ENCODE measurements at places on chromosomes 16 and 17.

GRCh38 chr17:82083533-82084359 lies 14.3 kb downstream of the FASN start:
- no peak for DNase-seq

DNA sequence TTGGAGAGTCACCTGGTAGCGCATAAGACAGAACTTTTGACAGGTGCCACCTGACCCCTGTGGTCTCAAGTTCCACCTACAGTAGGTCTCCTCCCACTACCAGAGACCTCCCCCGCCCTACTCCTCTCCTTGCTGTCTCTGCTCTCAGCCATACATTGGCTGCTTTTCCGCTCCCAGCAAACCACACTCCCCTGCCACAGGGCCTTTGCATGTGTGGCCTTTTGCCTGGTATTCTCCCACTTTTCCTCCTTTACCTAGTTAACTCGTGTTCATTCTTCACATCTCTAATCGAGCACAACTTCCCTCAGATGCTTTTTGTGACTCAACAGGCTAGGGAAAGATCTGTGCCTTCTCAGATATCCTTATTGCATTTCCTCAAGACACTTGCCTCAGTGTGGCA lies 218.3 kb upstream of the EEF2KMT start:
- no peak for DNase-seq

- no peak for DNase-seq
Measured at GRCh38 chr17:14460516-14461226, 159.8 kb downstream of the HS3ST3B1 start.

GRCh38 chr17:74276541-74277009 lies 2.5 kb downstream of the DNAI2 start:
- DNase-seq = no peak

DNA sequence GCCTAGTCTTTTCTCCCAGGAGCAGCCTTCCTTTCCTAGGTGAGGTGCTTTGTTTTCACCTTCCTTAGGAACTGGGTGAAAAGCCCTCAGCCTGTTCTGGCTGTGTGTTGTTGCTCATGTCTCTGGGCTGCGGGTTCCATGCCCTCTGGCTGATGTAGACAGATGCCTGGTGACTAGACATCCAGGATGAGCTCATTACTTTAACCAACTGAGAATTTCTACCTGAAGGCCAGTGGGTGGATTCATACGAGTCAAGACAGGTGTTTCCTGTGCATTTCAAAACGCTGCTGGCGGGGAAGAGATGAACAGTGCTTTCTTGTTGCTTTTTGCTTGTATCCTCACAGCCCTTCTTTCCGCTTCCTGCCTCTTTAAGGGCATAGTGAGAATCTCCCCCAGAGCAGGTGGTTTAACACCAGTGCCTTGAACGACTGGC lies 22.3 kb downstream of the SAP30BP start:
- DNase-seq = no peak

- no peak for DNase-seq
Measured at GRCh38 chr16:78528265-78528664, 428.8 kb downstream of the WWOX start.

GRCh38 chr17:65495122-65496055 lies 66.1 kb downstream of the AXIN2 start:
- DNase-seq = peak; percentile 13

DNA sequence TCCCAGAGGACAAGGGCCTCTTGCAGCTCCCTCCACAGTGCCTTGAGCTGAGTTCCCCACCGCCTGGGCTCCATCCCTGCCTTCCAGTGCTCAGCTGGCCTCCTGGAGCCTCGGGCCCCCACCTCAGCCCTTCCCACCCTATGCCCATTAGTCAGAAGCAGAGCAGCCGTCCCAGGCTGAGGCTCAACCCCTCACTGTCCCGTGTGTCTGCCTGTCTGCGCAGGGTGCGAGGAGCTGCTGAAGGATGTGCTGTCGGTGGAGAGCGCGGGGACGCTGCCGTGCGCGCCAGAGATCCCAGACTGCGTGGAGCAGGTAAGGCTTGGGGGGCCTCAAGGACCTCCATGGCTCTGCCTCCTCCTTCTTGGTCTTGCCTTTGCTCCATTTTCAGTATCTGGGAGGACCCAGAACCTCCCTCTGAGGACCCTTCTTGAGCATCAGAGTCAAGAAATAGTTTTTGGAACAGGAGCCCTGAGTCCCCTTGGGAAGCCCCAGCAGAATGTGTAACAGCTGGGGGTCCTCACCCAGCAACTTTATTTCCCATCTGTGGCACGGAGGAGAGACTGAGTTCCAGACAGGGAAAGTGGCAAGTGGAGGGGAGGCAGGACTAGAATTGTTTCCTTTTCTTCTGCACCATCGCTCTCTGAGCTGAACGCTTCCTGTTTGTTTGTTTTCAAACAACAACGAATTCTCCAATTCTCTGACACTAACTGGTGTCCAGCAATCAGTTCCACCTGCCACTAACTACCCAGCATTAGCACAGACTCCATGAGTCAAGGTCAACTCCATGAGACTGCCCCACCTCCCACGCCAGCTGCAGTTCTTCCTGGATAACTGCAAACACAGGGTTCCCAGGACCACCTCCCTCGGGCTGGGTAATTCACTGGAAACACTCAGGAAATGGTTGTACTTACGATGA lies 42.6 kb downstream of the RAB11FIP4 start:
- DNase-seq = no peak

DNA sequence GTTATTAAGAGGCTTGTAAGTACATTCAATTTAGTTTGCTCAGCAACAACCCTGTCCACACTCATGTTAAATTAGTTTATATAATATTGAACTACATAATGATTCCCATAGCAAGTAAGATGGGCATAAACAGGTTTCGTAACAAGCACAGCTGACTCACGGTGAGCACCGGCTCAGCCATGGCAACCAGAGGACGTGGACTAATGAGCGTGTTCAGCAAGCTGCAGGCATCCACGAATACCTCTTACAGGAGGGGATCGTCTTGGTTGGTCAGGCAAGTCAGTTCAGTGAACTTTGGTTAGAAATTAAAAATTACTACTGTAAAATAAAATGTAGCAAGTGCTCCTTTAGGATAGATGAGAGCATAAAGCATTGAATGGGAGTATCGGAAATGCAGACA lies 58.4 kb downstream of the ELAC2 start:
- DNase-seq = no peak

GRCh38 chr17:60386147-60387058 lies 5.5 kb downstream of the USP32 start:
- no peak for DNase-seq

GRCh38 chr17:8896087-8896486 lies 28.6 kb upstream of the PIK3R6 start:
- DNase-seq = no peak

GRCh38 chr17:34255381-34255732 lies 272 bp downstream of the CCL2 start:
- DNase-seq = no peak

Measured in activated naive CD4-positive, alpha-beta T cell treated with Interleukin-2 at 50 U/mL for 16 hours (primary cell).